ENCODE measurements at places on chromosomes 3 and 15.

DNA sequence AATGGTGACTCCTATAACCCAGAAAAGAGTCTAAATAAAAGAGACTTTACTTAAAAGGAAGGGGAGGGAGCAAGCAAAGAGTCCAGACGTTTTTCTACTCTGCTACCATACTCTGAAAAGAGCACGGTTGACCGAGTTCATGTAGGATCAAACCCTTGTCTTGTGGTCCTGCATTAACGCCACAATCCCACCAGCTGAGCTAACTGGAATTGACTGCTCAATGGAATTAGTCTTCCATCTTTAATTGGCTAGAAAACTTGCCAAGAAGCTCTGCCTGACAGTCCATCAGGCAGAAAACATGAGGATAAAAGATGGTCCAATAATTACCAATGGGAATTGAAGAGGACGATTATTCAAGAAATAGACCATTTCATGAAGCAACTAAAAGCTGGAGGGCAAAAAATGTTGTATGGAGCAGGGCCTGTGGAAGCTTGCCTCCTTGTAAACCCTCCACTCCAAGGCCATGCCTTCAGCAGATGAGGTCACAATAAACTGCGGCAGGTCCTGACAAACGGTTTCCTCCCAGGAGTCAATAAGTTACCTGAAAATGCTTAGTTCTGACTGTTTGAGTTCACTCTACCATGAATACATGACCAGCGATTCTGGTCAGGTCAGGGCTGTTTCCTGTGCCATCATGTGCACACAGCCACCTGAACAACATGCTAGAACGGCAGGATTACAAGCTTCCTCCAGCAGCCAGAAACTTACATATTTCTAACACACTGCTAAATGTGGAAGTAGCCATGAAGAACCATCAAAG, 35.6 kb upstream of the ARHGEF3 start:
- DNase-seq: no peak

- DNase-seq: no peak
These were observed 112.6 kb upstream of the KBTBD8 start for GRCh38 chr3:66885326-66886000.

GRCh38 chr3:196979545-196979944, 10.9 kb upstream of the PIGZ start:
- DNase-seq: no peak

DNA sequence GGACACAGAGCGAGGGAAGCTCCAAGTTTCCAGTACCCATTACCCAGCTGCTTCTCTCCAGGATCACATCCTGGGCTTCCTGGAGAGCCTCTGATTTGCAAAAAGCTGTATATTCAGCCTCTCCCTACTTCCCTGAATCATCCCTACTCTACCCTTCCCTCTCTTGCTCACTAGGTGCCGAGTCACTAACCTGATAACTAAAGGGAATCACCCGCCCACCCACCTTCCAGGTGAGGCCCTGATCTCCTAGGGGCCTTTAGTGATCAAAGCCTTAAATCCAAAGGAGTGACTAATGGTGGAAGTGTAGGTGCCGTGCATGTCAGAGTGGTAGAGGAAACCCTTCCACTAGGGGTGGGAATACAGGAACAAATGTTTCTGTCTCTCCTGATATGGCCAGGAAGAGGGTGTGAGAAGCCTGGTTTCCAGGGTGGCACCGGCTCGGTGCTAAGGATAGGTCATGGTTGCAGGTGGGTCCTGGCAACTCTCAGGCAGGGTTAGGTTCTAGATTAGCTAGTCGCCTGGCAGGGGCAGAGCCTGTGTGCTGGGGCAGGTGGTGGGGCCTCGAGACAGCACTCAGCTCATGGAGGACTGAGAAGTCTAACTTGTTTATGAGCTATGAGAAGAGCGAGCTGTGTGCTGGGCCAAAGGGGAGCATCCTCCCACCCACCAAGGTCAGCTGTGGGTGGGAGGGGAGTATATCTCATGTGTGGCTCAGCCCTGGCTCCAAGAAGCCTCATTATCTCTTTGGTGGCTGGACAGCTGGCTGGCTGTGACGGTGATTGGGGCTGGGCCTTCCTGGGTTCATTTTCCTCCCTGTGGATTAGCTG, 10.1 kb downstream of the SEMA7A start:
- DNase-seq: no peak

- DNase-seq: no peak
These were observed 66.9 kb downstream of the CCNL1 start for GRCh38 chr3:157093096-157093495.

- DNase-seq: no peak
These were observed 18.1 kb upstream of the TP63 start for GRCh38 chr3:189613122-189613521.

DNA sequence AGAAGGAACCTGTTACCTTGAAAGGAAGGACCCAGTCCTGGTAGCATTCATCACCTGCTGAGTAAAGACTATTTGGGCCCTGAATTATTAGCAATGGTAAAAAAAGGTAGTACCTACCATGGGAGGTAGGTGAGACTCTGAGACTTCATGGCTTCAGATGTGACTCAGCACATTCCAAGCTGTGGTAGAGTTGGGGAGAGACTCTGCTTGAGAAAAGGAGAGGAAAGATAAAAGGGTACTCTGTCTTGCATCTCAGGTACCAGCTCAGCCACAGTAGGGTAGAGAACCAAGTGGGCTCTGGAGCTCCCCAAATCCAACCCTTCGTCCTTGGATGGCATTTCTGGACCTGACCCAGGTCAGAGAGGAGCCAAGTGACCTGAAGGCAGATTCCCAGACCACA, 430.4 kb downstream of the TBL1XR1 start:
- DNase-seq: no peak

DNA sequence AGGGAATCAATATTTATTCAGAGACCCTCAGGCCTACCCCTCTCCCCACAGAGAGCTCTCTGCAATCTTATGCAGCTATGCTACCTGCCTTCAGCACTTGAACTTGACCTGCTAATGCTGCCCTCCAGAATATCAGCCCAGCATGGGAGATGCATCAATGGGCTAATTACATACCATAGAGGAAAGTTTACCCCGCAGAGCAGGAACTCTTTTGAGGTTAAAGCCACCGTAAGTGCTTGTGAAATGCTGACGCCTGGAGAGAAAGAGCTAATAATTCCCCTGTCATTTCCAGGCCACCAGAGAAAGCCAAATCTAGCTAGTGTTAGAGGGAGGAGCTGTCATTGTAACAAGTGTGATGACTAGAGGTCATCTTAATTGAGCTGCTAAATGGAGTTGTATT, 127.5 kb downstream of the CHST2 start:
- DNase-seq: no peak

- no peak for DNase-seq
These were observed 9.8 kb downstream of the GMPS start for GRCh38 chr3:155880286-155880685.

DNA sequence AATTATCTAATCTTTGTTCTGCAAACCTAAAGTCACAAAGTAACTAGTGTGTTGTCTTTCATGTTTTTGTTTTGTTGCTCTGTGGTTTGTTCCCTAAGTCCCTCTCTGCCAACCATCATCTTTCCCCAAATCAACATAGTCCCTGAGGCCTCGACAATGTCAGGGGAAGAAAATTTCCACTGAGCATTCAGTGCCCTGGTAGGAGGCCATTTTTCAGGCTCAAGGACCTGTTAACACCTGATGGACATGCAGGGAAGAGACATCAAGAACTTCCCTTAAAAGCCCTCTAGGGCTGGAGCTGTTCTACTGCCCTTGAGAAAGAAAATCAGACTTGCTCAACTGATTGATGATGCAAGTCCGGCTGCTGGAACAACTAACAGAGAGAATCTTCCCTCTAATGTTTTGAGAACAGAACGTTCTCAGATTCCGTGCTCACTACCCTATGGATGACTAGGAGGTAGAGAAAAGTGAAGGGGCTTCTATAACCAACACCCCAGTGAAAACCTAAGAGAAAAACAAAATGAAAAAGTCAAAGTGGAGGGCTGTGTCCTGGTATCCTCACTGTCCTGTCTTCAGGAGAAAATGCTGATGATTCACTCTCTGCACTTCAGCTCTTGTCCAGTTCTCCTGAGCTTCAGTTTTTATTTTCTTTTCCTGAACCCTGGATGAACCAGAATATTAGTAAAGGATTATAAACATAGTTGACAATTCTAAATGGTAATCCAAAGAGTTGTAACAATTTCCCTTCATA, 373.1 kb downstream of the FOXP1 start:
- no peak for DNase-seq

DNA sequence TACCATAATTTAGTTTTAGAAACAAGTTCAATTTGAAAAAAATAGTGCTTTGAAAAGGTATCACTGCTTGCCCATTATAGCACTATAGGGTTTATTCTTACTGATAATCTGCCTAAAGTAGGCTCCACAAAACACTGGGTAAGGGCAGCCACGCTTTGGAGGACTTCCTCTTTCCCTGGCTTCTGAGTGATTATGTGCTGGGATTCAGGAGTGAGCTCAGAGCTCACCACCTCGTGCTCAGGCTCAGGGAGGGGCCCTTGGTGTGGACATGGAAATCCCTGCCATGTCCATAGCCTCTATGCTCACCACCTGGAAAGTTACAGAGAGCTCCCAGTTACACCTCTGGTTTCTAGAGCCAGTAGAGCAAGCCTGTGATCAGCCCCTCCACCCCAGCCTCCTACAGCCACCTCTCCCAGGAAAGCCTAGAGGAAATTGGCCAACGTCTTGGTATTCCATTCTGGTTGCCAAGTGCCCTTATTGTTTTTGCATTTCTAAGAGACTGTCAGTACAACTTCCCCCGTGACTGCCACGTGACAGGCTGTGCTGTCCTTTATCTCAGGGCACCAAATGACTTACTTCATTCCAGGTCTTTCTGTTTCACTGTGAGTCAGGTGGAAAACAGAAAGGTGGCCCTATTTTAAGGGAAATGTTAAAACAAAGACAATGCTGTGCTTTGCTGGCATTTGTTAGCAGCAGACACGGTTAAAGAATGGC, 316.0 kb downstream of the RORA start:
- DNase-seq: no peak

Measured in activated CD4-positive, CD25-positive, alpha-beta regulatory T cell treated with anti-CD3 and anti-CD28 coated beads, Interleukin-2, amount 50 U/mL, for 16 hours (primary cell).